ENCODE measurements at places on chromosomes 4 and X. TPM values are rescaled to one million over a fixed set of nuclear protein-coding genes. Genes with fewer than 3 reads are reported as not detected.

DNA sequence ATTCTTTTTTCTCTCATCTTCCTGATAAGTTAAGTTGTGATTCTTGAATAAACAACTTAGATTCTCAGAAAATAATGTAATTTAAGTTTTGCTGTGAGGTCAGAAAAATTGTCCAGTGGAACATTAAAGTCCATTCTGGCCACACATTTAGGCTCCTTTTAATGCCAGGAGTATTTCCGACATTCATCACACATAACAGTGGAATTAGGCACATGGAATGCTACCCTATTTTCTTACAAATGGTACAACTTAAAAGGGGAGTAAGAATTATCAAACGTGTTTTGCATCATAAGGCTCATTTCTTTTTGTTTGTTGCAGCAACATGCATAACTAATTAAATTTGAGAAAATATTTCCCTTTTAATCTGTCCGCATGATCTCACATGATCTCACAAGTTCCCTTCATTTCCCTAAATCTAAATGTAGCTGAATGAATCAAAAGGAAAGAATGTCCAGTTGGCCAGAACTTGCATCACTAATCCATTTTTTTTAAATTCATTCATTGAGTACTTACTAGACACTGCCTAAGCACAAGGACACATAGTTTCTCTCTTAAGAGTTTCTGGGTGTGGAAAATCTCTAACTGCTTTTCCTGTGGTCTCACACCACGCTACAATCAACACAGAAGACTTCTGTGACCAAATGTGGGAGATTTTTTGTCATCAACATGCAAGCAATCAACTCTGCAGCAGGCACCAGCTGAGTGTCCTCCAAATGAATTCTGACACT is 22.0 kb downstream of the SPARCL1 start:
- no peaks in the 10 kb centered on the region for H3K4me1 ChIP-seq
- H3K4me3 ChIP-seq: no peak overlapping the region
- H3K36me3 ChIP-seq: peaks cover 3% of the 10 kb centered on the region
- DNase-seq: no peak

DNA sequence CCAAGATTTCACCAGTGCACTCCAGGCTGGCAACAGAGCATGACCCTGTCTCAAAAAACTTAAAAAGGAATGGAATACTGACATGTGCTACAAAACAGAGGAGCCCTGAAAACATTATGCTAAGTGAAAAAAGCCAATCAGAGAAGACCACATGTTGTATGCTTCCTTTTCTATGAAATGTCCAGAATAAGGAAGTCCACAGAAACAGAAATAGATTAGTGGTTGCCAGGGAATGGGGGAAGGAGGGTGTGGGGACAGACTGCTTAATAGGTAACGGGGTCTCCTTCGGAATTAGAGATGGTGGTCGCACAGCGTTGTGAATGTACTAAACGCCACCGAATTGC is 30.1 kb upstream of the KIAA0232 start:
- H3K27me3 ChIP-seq: no peaks in the 10 kb centered on the region
- no peak overlapping the region for H3K27ac ChIP-seq
- DNase-seq: no peak

DNA sequence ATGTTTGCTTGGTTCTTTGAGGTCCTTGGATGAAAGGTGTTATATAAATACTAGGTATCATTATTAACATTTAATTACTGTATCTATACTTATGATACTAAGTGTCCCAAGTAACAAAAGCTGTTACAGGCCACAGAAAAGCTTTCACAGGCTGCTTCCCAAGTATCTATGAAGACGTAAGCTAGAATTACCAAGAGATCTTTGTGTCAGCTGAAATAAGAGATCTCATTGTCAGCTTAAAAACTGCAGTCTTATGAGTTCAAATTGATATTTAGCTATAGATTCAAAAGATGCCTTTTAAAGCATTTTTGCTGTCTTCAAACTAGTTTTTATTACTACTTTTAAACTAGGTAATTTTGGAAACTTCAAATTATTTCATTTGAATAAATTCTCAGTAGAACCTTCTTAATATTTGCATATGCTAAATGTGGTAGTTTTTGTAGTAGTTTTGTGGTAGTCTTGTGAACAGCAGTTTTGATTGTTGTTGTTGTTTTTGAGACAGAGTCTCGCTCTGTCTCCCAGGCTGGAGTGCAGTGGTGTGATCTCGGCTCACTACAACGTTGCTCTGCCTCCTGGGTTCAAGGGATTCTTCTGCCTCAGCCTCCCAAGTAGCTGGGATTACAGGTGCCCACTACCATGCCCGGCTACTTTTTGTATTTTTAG is 170.0 kb upstream of the RPL34 start:
- H3K4me1 ChIP-seq: peaks cover 2% of the 10 kb centered on the region
- no peaks in the 10 kb centered on the region for H3K27me3 ChIP-seq
- no peak overlapping the region for H3K4me3 ChIP-seq

GRCh38 chrX:115367951-115368350 is 78.4 kb downstream of the LUZP4 start:
- DNase-seq: no peak
- H3K36me3 ChIP-seq: no peaks in the 10 kb centered on the region
- H3K4me1 ChIP-seq: no peaks in the 10 kb centered on the region

GRCh38 chr4:110198049-110198434 is 373 bp downstream of the ELOVL6 start:
- H3K4me1 ChIP-seq: no peaks in the 10 kb centered on the region
- peak overlapping the region; percentile 86 for H3K27ac ChIP-seq
- H3K4me3 ChIP-seq: peak overlapping the region; percentile 85
- DNase-seq: peak; percentile 43
- no peaks in the 10 kb centered on the region for H3K27me3 ChIP-seq

DNA sequence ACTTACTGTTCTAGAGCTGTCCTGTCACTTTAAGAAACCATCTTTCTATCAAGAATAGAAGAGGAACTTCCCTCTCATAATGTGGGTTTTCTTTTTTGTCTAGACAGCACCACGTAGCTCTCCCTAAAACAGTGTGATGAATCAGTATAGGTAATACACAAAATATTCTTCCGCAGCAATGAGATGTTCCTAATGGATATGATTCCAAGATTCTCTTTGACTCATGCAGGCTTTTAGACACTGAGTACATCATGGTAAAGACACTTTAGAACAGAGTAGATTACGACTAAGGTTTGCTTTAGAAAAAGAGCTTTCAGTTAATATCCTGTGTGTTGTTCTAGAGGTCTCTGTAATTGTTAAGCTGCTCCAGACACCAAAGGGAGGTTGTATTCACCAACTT is 69.8 kb downstream of the PTTG2 start:
- no peak overlapping the region for H3K4me3 ChIP-seq
- H3K36me3 ChIP-seq: peaks cover 7% of the 10 kb centered on the region
- H3K27ac ChIP-seq: no peak overlapping the region
- no peak for DNase-seq
- H3K4me1 ChIP-seq: no peaks in the 10 kb centered on the region

DNA sequence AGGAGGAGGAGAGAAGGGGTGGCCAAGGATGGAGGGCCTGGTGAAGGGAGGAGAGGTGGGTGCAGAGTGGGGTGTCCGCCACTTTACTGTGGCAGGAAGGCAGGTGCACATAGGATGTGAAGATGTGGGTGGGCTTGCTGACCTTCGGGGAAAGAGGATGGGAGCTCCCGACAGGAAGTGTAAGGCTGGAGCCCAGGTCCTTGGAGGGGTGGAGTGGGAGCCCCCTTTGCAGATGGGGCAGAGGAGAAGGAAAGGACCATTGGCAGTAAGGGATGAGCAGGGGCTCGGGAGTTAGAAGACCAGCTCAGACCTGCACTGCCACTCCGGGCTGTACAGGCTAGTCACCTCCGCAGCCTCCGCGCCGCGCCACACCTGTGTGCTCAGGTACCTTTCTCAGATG is 89.5 kb downstream of the EVC start:
- H3K27ac ChIP-seq: no peak overlapping the region

GRCh38 chr4:158670975-158671664 is 567 bp downstream of the C4orf46 start:
- H3K4me3 ChIP-seq: peak overlapping the region; percentile 84
- H3K27me3 ChIP-seq: no peaks in the 10 kb centered on the region
- peaks cover 4% of the 10 kb centered on the region for H3K4me1 ChIP-seq
- peak overlapping the region; percentile 99 for H3K27ac ChIP-seq
- no peaks in the 10 kb centered on the region for H3K36me3 ChIP-seq
- peak; percentile 80 for DNase-seq

DNA sequence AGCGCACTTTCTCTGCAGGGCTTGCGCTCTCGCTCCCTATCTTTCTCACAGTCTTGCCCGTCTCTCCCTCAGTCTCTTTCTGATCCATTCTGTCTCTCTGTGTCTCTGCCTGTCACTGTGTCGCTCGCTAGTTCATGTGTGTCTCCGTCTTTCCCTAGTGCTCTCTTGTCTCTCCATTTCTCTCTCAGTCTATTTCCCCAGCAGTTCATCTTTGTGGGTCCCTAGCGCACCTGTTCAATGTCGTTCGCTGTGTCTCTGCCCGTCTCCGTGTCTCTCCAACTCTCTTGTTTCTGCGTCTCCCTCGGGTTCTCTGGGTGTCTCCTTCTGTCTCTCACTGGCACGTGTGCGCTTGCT is 1.5 kb downstream of the GPR101 start:
- H3K27me3 ChIP-seq: peaks cover 63% of the 10 kb centered on the region
- H3K36me3 ChIP-seq: no peaks in the 10 kb centered on the region

DNA sequence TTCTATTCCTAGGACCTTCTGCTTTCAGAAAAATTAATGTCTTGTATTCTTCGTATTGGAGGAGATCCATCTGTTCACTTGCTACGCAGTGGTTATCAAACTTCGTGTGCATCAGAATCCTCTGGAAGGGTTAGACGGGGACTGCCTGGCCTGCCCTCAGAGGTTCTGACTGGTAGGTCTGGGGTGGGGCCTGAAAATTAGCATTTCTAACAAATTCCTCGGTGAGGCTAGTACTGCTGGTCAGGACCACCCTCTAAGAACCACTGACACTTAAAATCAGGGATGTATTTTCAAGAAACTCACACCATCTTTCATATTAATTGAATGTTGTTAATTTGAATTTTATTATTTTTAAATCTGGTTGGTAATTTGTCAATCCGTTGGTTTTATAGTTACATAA is 63.0 kb downstream of the MAPK10 start:
- DNase-seq: no peak
- H3K27ac ChIP-seq: no peak overlapping the region
- H3K4me1 ChIP-seq: no peaks in the 10 kb centered on the region

DNA sequence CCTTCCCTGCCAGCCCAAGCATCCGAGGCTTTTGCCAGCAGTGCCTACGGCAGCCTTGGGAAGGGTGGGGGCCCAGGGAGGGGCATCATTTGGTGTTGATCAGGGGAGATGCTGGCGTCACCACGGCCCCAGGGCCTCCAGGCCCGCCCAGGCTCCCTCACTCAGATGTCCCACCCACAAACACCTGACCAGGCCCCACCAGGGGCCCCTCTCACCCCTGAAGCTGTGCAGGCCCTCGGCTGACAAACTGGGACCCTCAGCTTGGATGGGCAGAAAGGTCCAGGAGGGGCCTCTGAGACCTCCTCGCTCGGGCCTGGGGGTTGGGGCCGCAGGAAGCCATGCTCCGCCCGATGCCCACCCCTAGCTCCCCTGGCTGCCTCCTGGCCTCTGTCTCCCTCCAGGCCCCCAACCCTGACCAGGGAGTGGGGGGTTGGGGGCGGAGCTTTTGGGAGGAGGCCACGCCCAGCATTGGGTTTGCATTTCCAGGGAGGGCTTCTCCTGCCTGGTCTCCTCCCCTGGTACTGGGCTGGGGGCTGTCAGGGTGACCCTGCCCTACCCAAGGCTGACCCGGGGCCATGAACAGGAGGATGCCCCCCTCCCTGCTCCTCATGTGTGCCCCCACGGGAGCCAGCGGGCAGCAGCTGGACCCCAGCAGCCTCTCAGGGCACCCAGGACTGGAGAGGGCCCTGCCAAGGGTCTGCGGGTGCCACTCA is 33.4 kb upstream of the SPON2 start:
- peaks cover 70% of the 10 kb centered on the region for H3K4me1 ChIP-seq
- no peak overlapping the region for H3K4me3 ChIP-seq
- H3K27ac ChIP-seq: peak overlapping the region; percentile 39
- H3K36me3 ChIP-seq: no peaks in the 10 kb centered on the region
- no peaks in the 10 kb centered on the region for H3K27me3 ChIP-seq
- no peak for DNase-seq

GRCh38 chrX:25012433-25012735 is 3.4 kb downstream of the ARX start:
- H3K27ac ChIP-seq: no peak overlapping the region
- H3K4me3 ChIP-seq: no peak overlapping the region
- H3K27me3 ChIP-seq: peaks cover 94% of the 10 kb centered on the region
- peaks cover 5% of the 10 kb centered on the region for H3K4me1 ChIP-seq
- DNase-seq: no peak
- H3K36me3 ChIP-seq: no peaks in the 10 kb centered on the region

- H3K4me1 ChIP-seq: no peaks in the 10 kb centered on the region
- no peak for DNase-seq
- no peak overlapping the region for H3K27ac ChIP-seq
- H3K27me3 ChIP-seq: no peaks in the 10 kb centered on the region
Observed at GRCh38 chr4:7959078-7959477, 19.4 kb upstream of the AFAP1 start.

Gene STATH
- polyA plus RNA-seq: not detected

Gene PCDH7
- 2.8 TPM for polyA plus RNA-seq

Gene MFAP3L
- 1.00 TPM for polyA plus RNA-seq

Gene DCAF8L2
- polyA plus RNA-seq: not detected
